ENCODE measurements at places on chromosomes 12 and 14.

GRCh38 chr14:92401561-92401960, 78.6 kb downstream of the SLC24A4 start:
- DNase-seq, result no peak

DNA sequence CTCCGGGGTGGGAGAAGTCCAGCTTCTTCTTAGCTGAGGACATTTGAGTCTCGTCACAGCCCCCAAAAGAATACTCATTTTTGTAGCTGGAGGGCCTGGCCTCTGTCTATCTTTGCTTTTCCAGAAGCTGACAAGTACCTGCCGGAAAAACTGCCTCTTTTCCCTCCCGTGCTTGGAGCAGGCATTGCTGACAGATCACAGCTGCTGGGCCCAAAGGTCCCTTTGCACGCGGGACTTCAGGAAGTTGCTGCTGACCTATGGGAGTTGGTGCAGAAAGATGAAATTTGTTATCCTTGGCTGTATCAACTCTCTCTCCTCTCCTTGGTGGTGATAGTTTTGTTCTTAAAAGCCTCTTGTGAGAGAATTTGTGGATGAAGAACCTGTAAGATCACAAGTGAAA, 92.8 kb downstream of the PAPOLA start:
- no peak for DNase-seq

DNA sequence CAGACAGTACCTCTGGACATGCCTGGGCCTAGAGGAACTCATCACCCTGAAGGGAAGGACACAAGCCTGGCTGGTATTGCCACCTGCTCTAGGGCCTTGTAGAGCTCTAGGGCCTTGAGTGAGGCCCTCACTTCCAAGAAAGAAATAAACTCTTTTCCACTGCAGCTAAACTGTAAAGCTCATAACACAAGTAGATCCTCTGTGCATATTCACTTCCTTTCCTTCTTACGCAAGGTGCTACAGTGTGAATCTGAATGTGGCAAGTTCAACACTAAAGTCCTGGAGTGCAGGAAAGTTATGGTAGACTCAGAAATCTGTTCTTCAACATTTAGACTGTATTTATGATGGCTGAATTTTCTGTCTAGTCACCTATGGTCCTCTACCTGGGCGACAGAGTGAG, 14.5 kb downstream of the RNASE3 start:
- no peak for DNase-seq

DNA sequence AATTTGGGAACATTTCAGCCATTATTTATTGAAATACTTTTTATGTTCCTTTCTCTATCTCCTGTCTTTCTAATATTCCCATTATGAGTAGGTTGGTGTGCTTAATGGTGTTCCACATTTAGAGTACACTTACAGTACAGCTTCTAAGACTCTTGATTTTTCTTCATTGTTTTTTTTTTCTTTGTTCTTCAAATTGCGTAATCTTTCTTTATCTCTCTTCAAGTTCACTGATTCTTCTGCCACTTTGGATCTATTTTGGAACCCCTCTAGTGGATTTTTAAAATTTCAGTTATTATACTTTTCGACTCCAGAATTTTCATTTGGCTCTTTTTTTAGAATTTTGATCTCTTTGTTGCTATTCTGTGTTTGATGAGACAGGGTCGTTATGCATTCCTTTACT, 157.7 kb downstream of the ADGRD1 start:
- DNase-seq, result no peak

GRCh38 chr12:109009766-109010165, 11.1 kb downstream of the SVOP start:
- DNase-seq, result no peak

Data from small intestine (tissue), 16 donors.